ENCODE measurements at places on chromosomes 6 and 20. TPM values are rescaled to one million over a fixed set of nuclear protein-coding genes. Genes with fewer than 3 reads are reported as not detected.
A peak's percentile ranks its signal among the peaks of the same experiment; 100 is the strongest.

The MRPL18 gene
- total RNA-seq = 9.8 TPM

DNA sequence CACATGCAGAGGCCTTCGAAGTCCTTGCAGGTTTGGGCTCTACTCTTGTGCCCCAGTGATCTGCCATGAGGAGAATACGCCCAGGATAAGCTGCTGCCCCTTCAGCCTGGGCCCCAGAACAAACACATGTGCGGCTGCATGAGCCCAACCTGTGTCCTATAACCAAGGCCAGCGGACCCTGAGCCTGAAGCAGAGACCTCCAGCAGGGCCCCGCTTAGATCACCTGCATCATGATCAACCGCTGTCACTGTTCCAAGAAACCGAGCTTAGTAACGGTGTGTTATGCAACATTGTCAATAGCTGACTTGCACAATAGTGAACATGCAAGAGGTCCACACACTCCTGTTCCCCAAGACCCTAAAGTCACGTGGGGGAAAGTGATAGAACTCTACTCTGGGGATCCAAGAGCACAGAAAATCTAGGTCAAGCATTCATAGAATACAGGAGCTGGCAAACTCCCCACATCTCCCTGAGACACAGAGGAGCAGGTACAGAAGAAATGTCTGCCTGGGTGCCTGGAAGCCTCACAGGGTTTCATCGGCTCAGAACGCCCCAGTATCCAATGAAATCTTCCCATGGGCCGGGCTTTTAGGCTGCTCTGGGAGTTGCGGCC, 136.2 kb downstream of the BMP7 start:
- H3K36me3 ChIP-seq = no peaks in the 10 kb centered on the region
- no peaks in the 10 kb centered on the region for H3K4me1 ChIP-seq
- DNase-seq = no peak
- H3K27ac ChIP-seq = no peak overlapping the region
- no peaks in the 10 kb centered on the region for H3K27me3 ChIP-seq

GRCh38 chr6:169844946-169845345, 93.5 kb downstream of the ERMARD start:
- no peak for DNase-seq
- H3K4me1 ChIP-seq = no peaks in the 10 kb centered on the region
- no peaks in the 10 kb centered on the region for H3K27me3 ChIP-seq
- H3K27ac ChIP-seq = no peak overlapping the region
- H3K36me3 ChIP-seq = no peaks in the 10 kb centered on the region

DNA sequence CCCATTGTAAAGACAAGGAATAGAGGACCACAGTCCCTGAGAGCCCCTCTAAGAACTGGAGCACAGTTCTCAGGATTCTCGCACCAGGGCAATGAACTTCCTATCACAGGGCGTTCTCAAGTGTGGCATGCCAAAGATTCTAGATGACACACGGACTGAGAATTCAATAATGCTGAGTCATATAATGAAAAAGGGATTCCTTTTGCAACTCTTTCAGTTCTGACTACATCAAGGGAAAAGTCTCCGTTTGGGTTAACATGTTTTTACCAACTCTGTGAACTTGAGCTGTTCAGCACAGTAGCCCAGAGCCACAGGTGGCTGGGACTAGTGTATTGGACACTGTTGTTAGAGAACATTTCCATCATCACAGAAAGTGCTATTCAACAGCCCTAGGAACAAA, 3.4 kb downstream of the MED20 start:
- no peak overlapping the region for H3K4me3 ChIP-seq
- H3K27me3 ChIP-seq = no peaks in the 10 kb centered on the region
- H3K36me3 ChIP-seq = peaks cover 29% of the 10 kb centered on the region
- DNase-seq = no peak

DNA sequence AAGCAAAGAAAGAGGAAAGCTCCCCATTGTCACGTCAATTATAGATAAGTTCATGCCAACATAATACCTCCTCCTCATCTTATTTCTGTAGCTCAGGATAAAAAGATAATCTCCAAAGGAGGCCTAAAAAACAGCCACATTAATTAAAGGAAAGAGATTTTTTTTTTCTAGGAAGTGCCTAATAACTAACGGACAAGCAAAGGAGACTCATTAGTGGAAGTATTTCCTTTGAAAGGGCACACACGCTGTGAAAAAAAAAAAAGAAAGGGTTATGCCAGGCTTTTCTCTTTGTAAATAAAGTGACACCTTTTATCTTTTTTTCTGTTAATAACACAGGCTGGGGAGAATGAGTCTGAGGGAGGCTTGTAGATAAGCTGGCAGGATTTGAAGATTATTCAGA, 55.7 kb downstream of the PCSK2 start:
- no peak for DNase-seq
- no peaks in the 10 kb centered on the region for H3K36me3 ChIP-seq
- H3K4me3 ChIP-seq = no peak overlapping the region
- H3K27me3 ChIP-seq = no peaks in the 10 kb centered on the region
- no peak overlapping the region for H3K27ac ChIP-seq

GRCh38 chr6:146546443-146547043, 2.9 kb downstream of the RAB32 start:
- peaks cover 6% of the 10 kb centered on the region for H3K4me1 ChIP-seq
- no peak for DNase-seq
- H3K27ac ChIP-seq = no peak overlapping the region
- H3K4me3 ChIP-seq = no peak overlapping the region
- no peaks in the 10 kb centered on the region for H3K36me3 ChIP-seq

The GPX5 gene
- not detected for total RNA-seq

DNA sequence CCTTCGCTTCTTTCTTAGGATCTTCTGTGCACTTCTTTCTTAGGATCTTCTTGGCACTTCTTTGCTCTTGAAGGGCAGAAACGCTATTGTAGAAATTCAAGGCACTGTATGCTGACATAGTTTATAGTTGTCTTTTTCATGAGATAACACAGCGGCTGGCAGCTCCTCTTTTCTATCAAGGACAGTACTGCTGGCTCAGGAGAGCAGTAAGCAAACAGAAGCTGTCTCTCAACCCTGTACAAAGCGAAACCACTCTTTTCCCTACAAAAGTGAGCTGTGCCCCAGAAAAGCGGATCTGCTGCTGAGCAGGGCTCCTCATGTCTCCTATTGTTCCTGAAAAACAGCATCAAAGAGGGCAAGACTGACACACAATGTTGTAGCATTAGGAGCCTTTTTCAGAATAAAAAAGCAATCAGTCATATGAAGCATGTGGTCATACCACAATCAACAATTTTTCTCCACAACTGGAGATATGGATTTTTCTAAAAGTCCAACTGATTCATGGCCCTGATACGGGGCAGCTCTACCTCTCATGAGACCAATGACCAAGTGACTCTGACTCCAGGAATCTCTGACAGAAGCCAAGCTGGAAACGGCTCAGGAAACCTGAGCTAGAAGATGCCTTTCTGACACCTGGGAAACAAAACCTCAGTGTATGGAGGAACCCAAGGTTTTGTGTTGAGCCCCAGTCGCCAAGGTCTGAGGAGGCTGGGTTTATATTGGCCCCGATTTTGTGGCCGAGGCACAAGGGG, 255.9 kb downstream of the ESR1 start:
- no peaks in the 10 kb centered on the region for H3K27me3 ChIP-seq
- H3K4me3 ChIP-seq = no peak overlapping the region
- no peak for DNase-seq
- H3K36me3 ChIP-seq = no peaks in the 10 kb centered on the region

DNA sequence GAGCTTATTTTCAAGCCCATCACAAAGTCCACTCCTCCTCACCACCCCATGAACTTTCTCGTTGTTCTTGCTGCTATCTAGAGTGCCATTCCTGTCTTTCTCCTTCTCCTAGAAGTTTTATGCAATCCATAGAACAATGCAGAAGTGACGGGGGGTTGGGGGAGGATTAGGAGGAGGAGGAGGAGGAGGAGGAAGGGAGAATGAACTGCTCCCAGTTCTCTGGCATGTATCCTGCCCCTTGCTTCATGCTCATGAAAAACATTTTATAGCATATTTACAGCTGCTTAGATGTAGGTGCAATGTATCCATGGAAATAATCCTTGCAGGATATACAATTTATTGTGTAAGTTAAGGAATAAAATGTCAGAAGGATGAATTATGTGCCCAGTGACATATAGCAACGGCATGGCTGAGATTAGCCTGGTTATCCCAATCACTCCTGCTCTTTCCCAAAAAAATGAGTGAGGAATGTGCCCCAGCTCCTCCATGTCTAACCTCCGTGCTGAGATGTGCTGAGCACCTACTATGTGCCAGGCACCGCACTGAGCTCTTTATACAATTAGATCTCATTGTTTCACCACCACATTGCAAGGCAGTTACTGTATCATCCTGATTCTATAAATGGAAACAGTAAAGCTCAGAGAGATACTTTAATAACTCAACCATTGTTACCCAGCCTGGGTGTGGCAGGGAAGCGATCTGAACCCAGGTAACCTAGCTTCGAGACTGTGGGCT, 41.6 kb upstream of the TFAP2C start:
- DNase-seq = no peak
- no peak overlapping the region for H3K27ac ChIP-seq
- H3K36me3 ChIP-seq = no peaks in the 10 kb centered on the region

The TXLNB gene
- 0.19 TPM for total RNA-seq

The RHAG gene
- not detected for total RNA-seq

DNA sequence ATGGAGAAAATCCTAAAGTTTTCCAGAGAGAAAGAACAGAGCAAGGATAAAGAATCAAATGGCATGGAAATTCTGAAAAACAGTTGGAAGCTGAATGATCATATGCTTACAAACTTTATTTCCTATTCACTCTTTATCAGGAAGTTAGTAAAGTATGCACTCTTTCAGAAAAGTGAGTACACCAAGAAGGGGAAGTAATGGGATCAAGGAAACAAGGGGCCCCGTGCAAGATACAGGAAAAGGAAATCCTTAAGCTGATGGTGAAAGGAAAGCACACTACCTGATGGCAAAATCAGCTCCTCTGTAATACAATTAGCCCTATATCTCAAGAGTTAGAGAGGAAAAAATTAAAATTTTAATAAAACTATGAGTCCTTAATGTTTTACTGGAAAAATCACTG, 14.0 kb downstream of the CALHM6 start:
- H3K36me3 ChIP-seq = no peaks in the 10 kb centered on the region
- H3K27me3 ChIP-seq = no peaks in the 10 kb centered on the region
- H3K4me3 ChIP-seq = no peak overlapping the region
- peaks cover 2% of the 10 kb centered on the region for H3K4me1 ChIP-seq

The TP53TG5 gene
- not detected for total RNA-seq

DNA sequence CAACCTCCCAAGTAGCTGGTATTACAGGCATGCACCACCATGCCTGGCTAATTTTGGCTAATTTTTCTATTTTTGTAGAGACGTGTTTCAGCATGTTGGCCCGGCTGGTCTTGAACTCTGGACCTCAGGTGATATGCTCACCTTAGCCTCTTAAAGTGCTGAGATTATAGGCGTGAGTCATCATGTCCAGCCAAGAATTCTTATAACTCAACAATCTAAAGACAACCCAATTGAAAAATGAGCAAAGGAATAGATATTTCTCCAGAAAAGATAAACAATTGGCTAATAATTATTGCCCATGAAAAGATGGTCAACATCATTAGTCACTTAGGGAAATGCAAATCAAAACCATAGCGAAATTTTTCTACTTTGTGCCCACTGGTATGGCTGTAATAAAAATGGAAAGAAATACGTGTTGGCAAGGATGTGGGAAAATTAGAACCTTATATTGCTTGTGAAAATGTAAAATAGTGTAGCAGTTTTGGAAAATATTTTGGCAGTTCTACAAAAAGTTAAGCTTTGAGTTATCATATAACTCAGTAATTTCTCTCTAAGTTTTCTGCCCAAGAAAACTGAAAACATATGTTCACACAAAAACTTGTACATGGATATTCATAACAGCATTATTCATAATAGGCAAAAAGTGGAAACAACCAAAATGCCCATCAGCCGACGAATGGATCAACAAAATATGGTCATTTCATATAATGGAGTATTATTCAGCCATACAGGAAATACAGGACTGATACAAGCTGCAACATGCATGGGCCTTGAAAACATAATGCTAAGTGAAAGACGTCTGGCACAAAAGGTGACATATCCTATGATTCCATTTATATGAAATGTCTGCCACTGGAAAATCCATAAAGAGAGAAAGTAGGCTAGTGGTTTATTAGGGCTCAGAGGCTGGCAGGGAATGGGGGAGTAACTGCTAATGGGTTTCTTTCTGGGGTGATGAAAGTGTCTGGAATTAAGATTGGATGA, 87.8 kb downstream of the UTRN start:
- H3K4me3 ChIP-seq = no peak overlapping the region
- H3K27me3 ChIP-seq = no peaks in the 10 kb centered on the region
- peaks cover 24% of the 10 kb centered on the region for H3K4me1 ChIP-seq
- DNase-seq = no peak
- peaks cover 17% of the 10 kb centered on the region for H3K36me3 ChIP-seq

DNA sequence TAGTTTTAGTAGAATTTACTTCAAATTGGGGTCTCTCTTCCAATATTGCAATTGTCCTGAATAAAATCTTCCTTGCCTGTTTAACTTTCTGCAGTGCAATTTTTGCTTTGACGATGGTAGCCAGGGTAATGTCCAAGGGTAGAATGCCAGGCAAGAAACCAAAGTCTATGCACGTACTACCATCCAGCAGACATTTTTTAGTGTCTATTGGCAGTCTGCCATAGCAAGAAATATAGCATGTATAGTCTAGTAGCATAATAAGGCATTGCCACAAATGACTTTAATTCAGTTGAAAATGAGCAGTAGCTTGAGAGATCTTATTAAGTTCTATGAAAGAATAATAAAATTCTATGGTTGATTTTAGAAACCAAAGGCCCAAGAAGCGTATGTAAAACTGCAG, 62.3 kb upstream of the KCNQ5 start:
- H3K27ac ChIP-seq = no peak overlapping the region
- no peak overlapping the region for H3K4me3 ChIP-seq
- no peak for DNase-seq
- H3K4me1 ChIP-seq = no peaks in the 10 kb centered on the region

The NKX2-4 gene
- total RNA-seq = not detected

The ZMYND8 gene
- total RNA-seq = 34.3 TPM

GRCh38 chr6:163414946-163415619, 565 bp downstream of the QKI start:
- peak overlapping the region; percentile 82 for H3K27ac ChIP-seq
- no peaks in the 10 kb centered on the region for H3K36me3 ChIP-seq
- peak; percentile 34 for DNase-seq
- H3K4me3 ChIP-seq = peak overlapping the region; percentile 79
- no peaks in the 10 kb centered on the region for H3K27me3 ChIP-seq
- H3K4me1 ChIP-seq = peaks cover 3% of the 10 kb centered on the region

The TTBK1 gene
- not detected for total RNA-seq

The MLIP gene
- not detected for total RNA-seq

- peak; percentile 75 for DNase-seq
- no peaks in the 10 kb centered on the region for H3K36me3 ChIP-seq
- H3K4me1 ChIP-seq = peaks cover 48% of the 10 kb centered on the region
- no peak overlapping the region for H3K4me3 ChIP-seq
These were observed 4.6 kb upstream of the OSER1 start for GRCh38 chr20:44215125-44215524.

All from CD4-positive, alpha-beta T cell (primary cell).